ENCODE measurements at places on chromosomes 2 and 18.

DNA sequence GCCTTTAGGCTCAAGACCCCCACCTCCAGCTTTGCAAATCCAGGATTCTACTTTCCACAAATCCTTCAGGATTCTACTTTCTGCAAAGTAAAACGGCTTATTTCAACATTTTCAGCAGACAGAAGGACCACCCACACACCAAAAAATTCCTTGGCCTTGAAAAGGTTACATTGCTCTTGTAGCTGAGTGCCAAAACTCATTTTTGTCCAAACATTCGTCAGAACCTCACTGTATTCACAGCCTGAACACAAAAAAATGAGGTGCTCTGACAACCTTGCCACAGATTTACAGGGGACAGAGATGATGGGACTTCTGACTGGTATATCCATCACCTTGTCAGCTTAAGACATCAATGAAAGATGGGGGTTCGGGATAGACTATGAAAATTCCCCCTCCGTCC is 63.0 kb upstream of the COX7A2L start:
- DNase-seq: peak; percentile 85

DNA sequence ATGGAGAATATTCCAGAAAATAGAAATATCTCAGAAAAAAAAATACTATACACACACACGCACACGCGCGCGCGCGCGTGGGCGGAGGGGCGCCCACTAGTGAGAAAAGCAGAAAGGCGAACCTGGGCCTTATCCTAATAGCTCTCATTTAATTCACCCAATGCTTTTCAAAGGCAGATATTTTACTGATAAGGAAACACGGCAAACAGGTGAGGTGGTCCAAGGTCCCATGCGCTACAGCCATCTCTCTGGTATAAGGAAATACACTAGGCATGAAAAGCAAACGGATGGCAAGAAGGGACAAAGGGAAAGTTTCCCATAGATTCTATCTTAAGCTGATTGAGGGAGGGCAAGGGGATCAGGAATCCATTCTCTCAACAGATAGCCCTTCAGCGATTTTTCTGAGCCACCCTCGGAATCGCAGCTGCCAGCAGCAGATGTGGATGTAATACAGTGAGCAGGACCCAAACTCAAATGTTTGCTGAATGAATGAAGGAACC is 136.7 kb downstream of the TMEM247 start:
- DNase-seq: no peak

GRCh38 chr2:109193807-109194619 is 65.0 kb downstream of the SH3RF3 start:
- DNase-seq: no peak

GRCh38 chr18:79911344-79912270 is 39.8 kb downstream of the SLC66A2 start:
- no peak for DNase-seq

- DNase-seq: no peak
These were observed 3.7 kb upstream of the NRP2 start for GRCh38 chr2:205678541-205679142.

- peak; percentile 91 for DNase-seq
These were observed 21.7 kb downstream of the LBH start for GRCh38 chr2:30252723-30253701.

DNA sequence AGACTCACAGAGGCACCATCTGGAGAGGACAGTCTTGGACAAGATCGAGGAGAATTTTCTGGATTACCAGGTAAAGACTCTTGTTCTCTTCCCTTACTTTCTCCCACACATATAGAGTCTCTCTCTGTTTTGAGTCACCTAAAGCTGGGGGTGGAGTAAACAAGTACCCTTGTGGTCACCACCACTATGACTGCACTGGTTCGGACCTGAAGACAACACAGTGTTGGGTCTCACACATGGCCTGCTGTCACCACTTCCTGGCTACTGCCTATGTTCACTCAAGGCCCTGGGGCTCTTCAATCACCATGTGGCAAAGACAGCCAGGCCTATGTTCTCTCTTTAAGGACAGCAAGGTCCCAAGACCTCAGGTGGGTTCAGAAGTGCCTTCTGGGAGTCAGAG is 253.3 kb upstream of the VRK2 start:
- DNase-seq: no peak

DNA sequence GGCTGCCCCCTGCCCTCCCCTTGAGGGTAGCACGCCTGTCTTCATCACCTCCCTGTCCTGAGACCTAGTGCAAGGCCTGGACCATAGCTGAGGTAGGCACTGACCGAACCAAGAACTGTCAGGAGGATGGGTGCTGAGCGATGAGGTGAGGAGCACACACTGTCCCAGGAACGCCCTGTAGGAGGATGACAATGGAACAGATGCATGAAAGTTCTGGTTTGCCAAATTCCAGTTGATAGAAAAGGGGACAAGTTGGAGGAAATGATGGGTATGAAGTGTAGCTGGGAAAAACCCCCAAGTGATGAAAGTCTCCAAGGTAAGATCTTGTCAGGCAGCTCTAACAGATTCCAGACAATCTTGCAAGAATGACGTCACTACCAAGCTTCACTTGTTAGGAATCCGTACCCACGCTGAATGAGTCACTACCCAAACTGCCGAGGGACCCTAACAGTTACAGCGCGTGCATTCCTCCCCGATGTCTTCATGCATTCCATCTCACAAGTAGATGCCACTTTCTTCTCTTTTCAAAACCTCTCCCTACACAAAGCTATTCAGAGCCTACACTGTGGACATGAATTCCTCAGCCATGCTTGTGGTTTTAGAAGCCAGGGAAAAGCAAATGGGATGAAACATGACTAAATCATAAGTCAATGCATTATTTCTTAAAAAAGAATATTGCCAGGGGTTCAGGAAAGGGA is 27.6 kb downstream of the MRPL33 start:
- peak; percentile 100 for DNase-seq

DNA sequence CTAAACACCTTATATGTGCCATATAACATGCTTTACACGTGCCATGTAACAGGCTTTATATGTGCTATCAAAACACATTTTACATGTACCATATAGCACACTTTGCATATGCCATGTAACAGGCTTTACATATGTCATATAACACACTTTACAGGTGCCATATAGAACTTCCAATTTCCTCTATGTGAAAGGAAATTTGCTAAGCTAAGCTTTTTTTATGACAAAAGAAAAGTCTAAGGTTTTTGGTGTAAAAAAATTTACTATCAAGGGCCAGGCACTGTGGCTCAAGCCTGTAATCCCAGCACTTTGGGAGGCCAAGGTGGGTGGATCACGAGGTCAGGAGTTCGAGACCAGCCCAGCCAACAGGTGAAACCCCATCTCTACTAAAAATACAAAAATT is 136.5 kb downstream of the AKAIN1 start:
- no peak for DNase-seq

GRCh38 chr18:10792181-10792580 is 266.4 kb downstream of the NAPG start:
- peak; percentile 33 for DNase-seq

DNA sequence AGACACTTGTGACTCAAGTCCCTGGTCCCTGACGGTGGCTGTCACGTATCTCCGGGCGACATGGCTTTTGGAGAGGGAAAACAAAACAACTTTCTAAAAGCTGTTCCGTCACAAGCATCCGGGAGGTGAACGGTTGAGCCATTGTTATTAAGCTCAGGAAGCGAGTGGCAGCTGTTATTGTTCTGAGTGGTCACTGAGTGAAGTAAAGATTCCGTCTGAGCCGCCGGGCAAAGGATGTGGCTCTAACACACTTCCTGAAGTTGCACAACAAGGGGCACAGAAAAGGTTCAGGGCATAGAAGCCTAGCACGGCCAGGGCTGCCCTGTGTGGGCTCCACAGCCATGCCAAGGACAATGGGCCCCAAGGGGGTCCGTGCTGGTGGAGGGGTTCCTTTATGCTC is 24.3 kb downstream of the INPP5D start:
- peak; percentile 44 for DNase-seq

GRCh38 chr18:75207310-75208154 is 1.4 kb downstream of the PTGR3 start:
- no peak for DNase-seq

GRCh38 chr18:59268127-59268720 is 5.0 kb downstream of the RAX start:
- no peak for DNase-seq

DNA sequence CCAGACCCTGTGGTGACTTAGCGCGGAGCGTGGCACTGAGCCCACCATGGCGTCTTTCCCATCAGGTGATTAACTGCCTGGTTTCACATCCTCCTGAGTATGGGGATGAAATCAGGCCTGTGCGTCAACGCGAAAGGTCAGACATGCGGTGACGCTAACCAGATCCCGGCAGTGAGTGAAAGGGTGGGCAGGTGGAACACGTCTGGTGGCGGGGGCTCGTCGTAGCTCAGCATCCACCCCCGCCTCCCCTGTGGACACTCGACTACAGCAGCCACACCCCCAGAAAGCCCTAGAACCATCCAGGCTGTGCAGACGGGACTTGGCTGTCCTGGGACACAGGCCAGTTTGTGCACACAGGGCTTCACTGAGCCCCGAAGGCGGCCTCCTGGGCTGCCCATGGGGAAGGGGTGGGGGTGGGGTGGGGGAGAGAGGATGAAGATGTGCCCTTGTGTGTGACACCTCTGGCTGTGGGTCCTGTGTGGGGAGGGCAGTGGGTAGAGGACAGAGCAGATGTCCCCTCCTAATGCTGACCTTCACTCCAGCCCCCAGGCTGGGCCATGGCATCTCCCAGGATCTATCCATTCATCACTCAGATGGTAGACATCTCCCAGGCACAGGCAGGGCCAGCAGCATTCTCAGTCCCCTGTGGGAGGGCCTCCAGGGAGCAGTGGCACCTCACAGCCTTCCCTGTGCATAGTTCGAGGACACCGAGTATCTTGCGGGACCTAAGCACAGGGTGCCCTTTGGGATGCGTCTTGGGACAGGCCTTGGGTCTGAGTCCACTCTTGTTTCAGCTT is 27.5 kb downstream of the RAMP1 start:
- DNase-seq: peak; percentile 94
